ENCODE measurements at places on chromosomes 3 and 15.

DNA sequence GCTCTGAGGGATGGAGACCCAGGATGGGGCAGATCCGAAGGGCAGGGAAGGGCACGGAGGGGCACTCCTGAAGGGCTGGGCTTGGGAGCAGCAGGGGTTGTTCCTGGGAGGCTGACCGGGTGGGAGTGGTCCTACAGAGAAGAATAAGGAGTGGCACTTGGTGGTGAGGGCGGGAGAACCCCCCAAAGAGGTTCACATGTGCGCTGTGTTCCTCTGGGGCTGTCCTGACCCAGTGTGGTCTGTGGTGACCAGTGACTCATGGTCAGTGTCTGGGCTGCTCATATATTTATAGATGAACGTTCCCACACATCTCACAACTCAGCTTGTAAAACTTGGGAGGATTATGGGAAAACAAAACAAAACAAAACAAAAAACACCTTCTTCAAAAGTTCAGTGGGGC lies 10.0 kb downstream of the TRPM1 start:
- DNase-seq = no peak

DNA sequence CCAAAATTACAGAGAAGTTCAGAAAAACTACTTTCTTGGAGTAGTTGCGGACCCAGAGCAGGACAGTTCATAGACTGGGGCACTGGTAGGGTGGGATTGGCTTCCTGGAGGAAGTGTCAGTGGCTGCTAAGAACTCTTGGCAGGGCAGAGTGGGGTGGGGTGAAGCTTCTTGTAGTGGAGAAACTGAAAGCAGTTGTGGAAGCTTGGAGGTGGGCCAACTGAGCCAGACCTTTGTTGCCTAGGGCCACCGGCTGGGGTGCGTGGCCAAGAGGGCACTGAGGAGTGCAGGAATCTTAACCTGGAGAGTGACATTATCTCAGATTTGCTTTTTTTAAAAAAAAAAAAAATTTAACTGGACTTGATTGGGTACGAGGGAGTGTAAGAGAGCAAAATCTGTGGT lies 3.1 kb downstream of the KAT2B start:
- peak; percentile 72 for DNase-seq

- DNase-seq = peak; percentile 11
These were observed 27.2 kb upstream of the ATP1B3 start for GRCh38 chr3:141849056-141849815.

GRCh38 chr3:86969500-86970189 lies 21.3 kb downstream of the VGLL3 start:
- no peak for DNase-seq

DNA sequence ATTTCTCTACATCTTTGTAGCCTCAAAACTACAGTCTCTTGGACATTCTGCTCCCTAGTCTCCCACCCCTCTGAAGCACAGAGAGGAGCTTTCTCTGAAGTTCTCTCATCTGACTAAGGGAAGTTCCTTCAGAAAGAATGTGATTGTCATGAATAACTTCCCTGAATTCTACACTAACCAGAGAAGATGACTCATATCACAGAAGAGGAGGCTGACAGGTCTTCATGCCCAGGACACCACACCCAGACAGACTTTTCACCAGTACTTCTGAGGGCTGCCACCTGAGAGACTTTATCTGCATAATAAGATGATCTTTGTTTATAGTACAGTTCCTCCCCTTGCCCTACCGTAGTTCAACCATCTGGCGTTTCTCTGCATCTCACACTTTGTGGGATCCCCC lies 52.8 kb downstream of the CDIN1 start:
- no peak for DNase-seq

- DNase-seq = no peak
These were observed 559.3 kb downstream of the MECOM start for GRCh38 chr3:169103951-169104941.

GRCh38 chr3:5022966-5023776 lies 43.9 kb downstream of the BHLHE40 start:
- DNase-seq = no peak

DNA sequence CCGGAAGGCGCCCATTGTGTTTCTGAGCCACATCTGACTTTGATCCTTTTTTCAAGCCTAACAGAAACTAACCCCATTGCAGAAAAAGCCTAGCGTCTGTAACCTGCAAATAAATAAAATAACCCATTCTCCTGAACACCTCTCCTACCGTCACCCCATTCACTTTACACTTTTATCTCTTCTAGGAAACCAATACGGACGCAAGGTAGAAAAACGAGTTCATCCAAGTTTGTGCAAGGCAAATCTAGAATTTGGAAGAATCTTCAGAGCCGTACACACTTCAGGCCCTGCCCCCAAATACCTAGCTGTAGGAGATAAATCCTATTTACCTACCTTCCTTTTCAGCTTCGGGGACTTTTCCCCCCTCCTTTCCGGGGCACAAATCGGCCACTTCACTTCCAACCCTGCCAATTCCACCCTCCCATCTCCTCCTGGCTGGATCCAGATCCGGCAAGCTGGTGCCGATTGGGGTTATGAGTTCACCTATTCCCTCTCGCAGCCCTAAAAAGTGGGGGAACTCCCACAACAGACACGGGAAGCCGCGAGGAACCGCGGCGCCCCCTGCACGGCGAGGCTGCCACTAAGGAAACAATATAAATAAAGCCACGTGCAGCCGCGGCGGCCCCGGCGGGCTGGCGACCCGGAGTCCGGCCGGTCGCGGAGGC lies 987 bp downstream of the PRTG start:
- DNase-seq = peak; percentile 6

- no peak for DNase-seq
These were observed 511.7 kb upstream of the UBE2E2 start for GRCh38 chr3:22691407-22691806.

DNA sequence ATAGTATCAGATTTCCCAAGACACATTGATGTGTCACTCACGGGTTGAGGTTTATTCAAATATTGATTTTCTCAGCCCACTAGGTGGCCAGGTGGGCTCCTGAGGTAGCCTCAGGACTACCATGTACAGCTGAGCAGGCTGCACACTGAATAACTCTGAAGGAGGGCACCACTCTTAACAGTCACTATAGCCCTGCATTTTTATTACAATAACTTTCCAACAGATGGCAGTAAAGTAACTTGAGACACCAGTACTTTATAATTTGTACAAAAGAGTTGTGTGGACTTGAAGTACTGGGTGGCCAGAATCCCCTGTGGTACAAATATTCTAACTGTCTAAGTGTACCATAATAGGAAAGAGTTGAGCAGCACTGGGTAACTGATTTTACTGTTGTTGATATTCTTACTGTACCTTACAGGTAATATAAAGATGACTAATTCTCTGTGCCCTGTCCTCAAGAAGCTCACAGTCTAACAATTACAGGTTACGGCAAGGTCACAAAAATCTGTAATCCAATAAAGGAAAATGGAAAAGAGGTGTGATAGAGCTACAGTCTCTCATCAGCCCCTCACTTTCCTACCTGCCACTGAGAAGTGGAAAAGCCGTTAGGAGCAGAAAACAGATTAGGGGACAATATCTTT lies 76.0 kb downstream of the ETFA start:
- DNase-seq = peak; percentile 58

- DNase-seq = no peak
These were observed 379.4 kb upstream of the CFAP20DC start for GRCh38 chr3:59429198-59429597.

DNA sequence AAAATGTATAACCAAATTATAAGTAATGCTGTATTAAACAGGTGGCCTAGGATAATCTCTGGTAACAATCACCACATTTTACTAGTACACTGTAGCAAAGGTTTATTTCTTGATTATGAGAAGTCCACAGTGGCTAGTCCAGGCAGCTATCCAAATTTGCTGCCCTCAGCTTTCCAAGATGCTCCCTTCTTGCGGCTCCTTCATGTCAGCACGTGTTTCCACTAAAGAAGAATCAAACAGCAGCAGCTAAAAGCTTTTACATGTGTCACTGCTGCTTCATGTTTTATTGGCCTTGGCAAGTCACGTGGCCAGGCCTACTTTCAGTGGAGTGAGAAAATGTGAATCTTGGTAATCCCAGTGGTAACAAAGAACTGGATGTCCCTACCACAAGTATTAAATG lies 5.6 kb upstream of the RBMS3 start:
- DNase-seq = no peak

GRCh38 chr3:32947789-32948238 lies 3.6 kb upstream of the CCR4 start:
- DNase-seq = peak; percentile 91

- no peak for DNase-seq
These were observed 249.8 kb downstream of the EDEM1 start for GRCh38 chr3:5437296-5437782.

All from CD4-positive, alpha-beta T cell treated with Interferon alpha-2 for 1 hour (primary cell).